ENCODE measurements at places on chromosomes 1 and 21. TPM values are rescaled to one million over a fixed set of nuclear protein-coding genes. Genes with fewer than 3 reads are reported as not detected.

DNA sequence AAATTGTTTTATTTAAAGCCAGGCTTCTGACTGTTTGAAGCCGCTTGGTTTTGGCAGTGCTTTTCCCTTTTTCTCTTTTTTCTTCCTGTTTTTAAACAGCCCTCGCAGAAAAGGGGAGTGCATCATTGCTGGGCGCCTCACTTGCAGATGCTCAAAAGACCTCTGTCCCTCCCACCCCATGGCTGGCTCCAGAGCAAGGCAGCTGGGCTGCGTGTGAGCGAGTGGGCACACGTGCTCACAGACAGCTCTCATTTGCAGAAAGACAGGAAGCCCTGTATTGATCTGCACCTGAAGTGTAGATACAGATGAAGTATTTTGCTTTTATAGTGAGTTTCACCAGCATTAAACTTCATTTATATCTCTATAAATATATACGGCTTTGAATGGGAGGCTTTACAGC lies 8.8 kb downstream of the TNR start:
- no peaks in the 10 kb centered on the region for H3K27me3 ChIP-seq
- H3K36me3 ChIP-seq, result no peaks in the 10 kb centered on the region
- H3K4me3 ChIP-seq, result no peak overlapping the region
- H3K27ac ChIP-seq, result no peak overlapping the region
- H3K4me1 ChIP-seq, result no peaks in the 10 kb centered on the region

DNA sequence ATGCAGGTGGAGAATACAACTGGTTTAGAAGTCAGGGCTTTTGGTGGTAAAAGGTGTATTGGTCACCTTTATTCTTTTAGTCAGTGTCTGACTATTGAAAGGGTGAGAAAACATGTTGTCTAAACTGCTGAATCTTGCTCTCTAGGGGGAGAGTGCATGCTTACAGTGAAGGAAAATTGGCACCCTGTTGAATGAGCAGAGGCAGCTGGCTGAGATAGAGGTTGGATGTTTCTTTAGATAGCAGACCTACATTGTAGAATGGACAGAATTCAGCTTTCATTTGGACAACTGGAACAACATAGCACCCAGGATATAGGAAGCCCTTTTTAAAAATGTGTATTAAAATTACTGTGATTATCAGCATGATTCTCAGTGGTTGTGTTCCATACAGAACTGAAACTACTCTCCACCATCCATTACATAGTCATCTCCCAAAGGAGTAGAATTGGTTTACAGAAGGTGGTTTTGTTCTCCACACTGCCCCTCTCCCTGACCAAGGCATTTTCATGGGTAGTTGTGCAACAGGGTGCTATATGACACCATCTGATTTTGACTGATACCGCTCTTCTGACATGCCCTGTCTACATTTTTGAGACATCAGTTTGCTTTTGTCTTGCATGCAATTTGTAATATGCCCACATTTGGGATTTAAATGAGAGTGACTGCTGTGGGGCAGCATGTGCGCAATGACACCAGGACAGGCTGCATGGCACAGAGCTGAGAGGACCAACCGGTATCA lies 16.2 kb downstream of the RHOU start:
- no peak for DNase-seq
- H3K27me3 ChIP-seq, result peaks cover 1% of the 10 kb centered on the region
- no peaks in the 10 kb centered on the region for H3K4me1 ChIP-seq
- no peak overlapping the region for H3K4me3 ChIP-seq
- no peaks in the 10 kb centered on the region for H3K36me3 ChIP-seq

DNA sequence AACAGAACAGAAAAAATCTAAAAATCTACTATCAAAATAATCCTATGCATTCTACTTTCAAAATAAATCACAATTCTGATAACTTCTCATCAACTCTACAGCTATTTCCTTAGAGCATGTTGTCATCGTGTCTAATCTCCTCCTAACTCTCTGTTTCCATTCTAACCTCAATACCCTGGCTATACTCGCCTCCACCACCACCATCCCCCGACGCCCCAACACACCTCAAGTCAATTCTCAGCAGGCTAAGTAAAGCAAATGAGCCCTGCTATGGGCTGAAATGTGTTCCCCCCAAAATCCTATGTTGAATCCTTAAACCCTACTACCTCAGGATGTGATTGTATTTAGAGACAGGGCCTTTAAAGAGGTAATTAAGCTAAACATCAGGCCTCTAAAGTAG lies 34.6 kb downstream of the NRDC start:
- no peak for DNase-seq
- H3K36me3 ChIP-seq, result peaks cover 12% of the 10 kb centered on the region

- H3K27me3 ChIP-seq, result no peaks in the 10 kb centered on the region
- DNase-seq, result no peak
- peaks cover 19% of the 10 kb centered on the region for H3K4me1 ChIP-seq
- no peak overlapping the region for H3K4me3 ChIP-seq
- H3K36me3 ChIP-seq, result no peaks in the 10 kb centered on the region
- H3K27ac ChIP-seq, result no peak overlapping the region
Measured at GRCh38 chr21:14998336-14998735, 66.5 kb downstream of the NRIP1 start.

DNA sequence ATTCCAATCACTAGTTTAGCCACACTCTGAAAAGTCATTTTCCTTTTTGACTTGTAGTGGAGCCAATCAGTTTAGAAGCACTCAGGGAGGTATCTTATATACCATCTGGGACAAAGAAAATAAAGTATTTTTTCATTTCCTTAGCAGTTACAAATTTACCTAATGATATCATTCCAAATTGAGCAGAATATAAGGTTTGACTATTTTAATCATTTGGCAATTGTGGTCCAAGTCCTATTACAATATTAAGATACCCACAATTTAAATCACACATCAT lies 170.6 kb downstream of the LTN1 start:
- peak overlapping the region; percentile 27 for H3K27ac ChIP-seq
- H3K27me3 ChIP-seq, result no peaks in the 10 kb centered on the region
- H3K4me3 ChIP-seq, result no peak overlapping the region
- H3K36me3 ChIP-seq, result no peaks in the 10 kb centered on the region
- no peak for DNase-seq

- H3K4me1 ChIP-seq, result no peaks in the 10 kb centered on the region
- no peaks in the 10 kb centered on the region for H3K27me3 ChIP-seq
- H3K36me3 ChIP-seq, result no peaks in the 10 kb centered on the region
- no peak for DNase-seq
- H3K4me3 ChIP-seq, result no peak overlapping the region
Measured at GRCh38 chr1:46983830-46984586, 39.5 kb upstream of the CYP4X1 start.

GRCh38 chr1:28758420-28758819 lies 21.7 kb downstream of the YTHDF2 start:
- no peak overlapping the region for H3K4me3 ChIP-seq
- H3K27me3 ChIP-seq, result no peaks in the 10 kb centered on the region
- peaks cover 33% of the 10 kb centered on the region for H3K4me1 ChIP-seq
- DNase-seq, result no peak
- H3K36me3 ChIP-seq, result peaks cover 25% of the 10 kb centered on the region

DNA sequence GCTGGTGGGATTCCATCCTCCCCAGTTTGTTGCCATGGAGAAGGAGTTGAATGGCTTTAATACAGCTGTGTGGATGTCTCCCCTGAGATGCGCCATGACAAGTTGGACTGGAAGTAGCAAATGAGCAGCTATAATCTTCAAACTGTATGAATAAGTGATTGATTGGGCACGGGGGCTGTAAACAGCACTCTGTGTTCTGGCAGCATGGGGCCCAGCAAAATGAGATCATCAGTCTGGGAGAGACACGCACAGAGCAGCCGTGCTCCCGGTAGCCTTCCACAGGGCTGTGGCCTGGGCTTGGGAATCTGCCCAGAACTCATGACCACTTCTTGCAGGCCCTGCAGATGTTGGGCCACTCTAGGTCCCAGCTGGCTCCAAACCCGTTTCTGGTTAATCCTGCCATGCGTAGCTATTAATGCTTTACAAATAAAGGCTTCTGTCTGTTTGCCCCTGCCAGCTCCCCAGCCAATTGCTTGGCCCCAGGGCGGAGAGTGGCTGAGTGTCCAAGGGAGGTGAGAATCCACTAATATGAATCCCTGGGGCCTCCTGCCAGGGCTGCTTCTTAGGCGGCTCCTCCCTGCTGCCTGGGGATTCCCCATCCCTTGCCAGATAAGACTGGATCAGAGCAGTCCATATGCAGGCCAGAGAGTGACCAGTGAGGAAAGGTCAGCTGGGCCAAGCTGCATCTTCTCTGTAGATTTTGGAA lies 642.9 kb downstream of the AJAP1 start:
- no peak for DNase-seq
- H3K4me1 ChIP-seq, result no peaks in the 10 kb centered on the region
- no peak overlapping the region for H3K27ac ChIP-seq

- no peak overlapping the region for H3K27ac ChIP-seq
- H3K27me3 ChIP-seq, result no peaks in the 10 kb centered on the region
- DNase-seq, result no peak
- H3K36me3 ChIP-seq, result no peaks in the 10 kb centered on the region
- H3K4me1 ChIP-seq, result no peaks in the 10 kb centered on the region
Measured at GRCh38 chr1:214249651-214250050, 31.3 kb upstream of the SMYD2 start.

DNA sequence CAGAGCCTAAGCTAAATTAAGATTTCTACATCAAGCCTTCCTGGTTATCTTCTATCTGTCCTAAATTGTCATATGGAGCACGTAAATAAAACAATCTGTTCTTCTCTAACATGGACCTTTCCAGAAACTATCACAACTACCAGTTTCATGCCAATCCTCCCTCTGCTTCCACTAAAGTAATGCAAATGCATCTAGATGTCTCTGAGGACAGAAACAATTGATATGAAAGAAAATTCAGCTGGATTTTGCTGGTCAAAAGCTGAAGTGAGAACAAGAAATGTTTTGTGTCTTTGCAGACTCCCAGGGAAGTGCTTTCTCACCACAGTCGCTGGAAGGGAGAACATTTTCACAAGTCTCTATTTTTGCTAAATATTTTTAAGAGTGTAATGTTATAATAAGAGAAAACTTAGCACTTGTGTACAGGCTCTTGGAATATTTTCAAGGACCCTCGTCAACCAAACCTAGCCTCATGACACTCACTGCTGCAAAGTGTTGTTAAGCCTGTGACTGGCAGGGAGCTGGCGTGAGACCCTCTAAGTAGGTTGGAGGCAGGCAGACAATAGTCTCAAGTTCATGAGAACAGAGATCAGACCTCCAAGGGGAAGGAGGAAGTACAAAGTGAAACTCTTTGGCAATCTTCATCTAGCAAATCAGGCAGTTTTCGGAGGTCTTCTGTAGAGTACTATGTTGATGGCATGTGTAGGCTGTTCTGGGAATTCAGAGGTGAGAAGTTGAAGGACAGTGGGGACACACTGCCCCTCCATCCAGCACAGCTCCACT lies 38.8 kb downstream of the DNASE2B start:
- no peaks in the 10 kb centered on the region for H3K36me3 ChIP-seq
- no peaks in the 10 kb centered on the region for H3K27me3 ChIP-seq
- peaks cover 7% of the 10 kb centered on the region for H3K4me1 ChIP-seq
- no peak for DNase-seq
- no peak overlapping the region for H3K4me3 ChIP-seq
- peak overlapping the region; percentile 14 for H3K27ac ChIP-seq

- no peaks in the 10 kb centered on the region for H3K27me3 ChIP-seq
- DNase-seq, result no peak
- peaks cover 5% of the 10 kb centered on the region for H3K4me1 ChIP-seq
- H3K4me3 ChIP-seq, result no peak overlapping the region
- no peaks in the 10 kb centered on the region for H3K36me3 ChIP-seq
Measured at GRCh38 chr1:78884685-78885452, 121.7 kb downstream of the ADGRL4 start.

DNA sequence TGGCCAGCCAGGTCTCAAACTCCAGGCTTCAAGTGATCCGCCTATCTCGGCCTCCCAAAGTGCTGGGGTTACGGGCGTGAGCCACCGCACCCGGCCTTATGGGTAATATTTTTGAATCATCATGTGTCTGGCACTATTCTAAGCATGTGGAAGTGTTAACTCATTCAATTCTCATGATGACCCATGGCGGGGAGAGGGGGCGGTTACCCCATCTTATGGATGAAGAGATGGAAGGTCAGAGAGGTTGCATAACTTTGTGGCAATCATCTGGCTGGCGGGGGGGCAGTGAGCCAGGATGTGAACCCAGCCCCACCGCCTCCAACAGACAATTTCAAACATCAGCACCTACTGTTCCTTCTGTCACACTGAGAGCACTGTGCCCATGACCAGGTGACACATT lies 11.5 kb upstream of the TAS1R2 start:
- H3K4me1 ChIP-seq, result no peaks in the 10 kb centered on the region
- H3K27me3 ChIP-seq, result no peaks in the 10 kb centered on the region
- no peak for DNase-seq
- no peak overlapping the region for H3K4me3 ChIP-seq
- H3K36me3 ChIP-seq, result peaks cover 6% of the 10 kb centered on the region
- H3K27ac ChIP-seq, result no peak overlapping the region

- no peaks in the 10 kb centered on the region for H3K27me3 ChIP-seq
- H3K4me1 ChIP-seq, result peaks cover 60% of the 10 kb centered on the region
- DNase-seq, result no peak
Measured at GRCh38 chr1:156746406-156746727, 5.1 kb downstream of the HDGF start.

The CYP4A22 gene
- total RNA-seq, result 3.1 TPM

The CRNN gene
- not detected for total RNA-seq

The MCOLN3 gene
- 5.6 TPM for total RNA-seq

The MAP10 gene
- 1.2 TPM for total RNA-seq

The CRYZ gene
- 11.5 TPM for total RNA-seq

The TRIM63 gene
- total RNA-seq, result not detected

The SLAMF7 gene
- total RNA-seq, result 1.0 TPM
